ENCODE measurements at places on chromosomes 1 and 21.

DNA sequence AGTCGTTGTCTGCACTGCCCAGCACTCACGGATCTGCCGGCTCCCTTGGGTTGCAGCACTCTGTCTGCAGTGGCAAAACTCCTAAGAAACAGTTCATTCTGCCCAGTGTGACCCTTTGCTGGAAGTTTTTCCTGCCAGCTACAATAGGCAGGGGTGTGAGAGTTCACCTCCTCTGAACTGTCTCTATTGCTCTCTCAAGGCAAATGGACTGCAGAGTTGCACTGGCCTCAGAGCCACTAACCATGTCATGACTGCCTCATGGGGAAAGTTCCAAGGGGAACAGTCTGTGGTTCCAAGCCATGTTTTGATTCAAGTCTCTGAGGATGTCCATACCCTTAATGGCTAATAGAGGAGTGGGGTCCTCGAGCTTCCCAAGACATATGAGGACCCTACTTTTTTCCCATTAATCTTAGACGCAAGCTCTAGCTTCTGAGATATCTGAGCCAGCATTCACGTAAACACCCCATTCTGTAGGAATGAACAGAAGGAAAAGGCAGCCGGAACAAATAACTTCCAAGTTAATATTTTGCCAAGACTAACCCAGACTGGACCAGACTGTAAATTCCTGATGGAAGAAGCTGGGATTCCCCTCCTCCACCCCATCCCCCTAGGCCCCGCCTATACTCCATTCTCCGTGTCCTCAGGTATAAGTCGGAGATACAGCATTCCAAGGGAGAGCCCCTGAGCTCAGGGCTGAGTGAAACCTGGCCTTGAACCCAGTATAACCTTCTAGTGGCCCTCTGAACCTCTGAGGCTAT is 93.8 kb upstream of the AKT3 start:
- no peak for DNase-seq

DNA sequence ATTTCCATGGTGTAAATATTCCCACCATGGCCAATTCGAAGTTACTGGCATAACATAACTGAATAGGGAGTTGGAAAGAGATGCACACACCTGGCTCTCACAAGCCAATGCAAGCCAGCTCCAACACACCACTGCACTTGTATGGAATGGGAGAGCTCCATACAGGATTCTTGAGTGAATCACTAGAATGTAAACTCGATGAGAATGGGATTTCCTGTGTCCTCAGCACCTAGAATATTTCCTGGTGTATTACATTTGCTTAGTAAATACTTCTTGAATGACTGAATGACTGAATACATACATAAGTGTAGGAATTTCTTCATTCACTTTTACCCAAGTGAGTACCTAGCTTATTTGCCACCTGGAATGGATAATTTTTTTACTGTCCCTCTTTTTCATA is 16.2 kb upstream of the PPIE start:
- no peak for DNase-seq

DNA sequence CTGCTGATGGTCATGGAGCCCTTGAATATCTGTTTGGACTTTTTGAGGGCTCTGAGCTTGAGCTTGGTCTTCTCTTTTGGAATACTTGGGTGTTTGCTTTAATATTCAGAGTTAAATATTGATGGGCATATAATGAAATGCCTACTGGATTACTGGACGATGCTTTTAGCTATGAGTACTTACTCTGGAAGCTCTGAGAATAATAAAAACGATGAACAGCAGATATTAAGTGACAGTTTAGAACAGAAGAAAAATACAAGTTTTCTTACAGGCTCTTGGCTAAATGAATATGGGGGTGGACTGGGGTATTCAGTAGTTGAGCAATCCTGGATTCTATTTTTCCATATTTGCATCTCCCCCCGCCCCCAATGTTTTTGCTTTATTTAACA is 20.7 kb downstream of the GALNT2 start:
- DNase-seq, result no peak

DNA sequence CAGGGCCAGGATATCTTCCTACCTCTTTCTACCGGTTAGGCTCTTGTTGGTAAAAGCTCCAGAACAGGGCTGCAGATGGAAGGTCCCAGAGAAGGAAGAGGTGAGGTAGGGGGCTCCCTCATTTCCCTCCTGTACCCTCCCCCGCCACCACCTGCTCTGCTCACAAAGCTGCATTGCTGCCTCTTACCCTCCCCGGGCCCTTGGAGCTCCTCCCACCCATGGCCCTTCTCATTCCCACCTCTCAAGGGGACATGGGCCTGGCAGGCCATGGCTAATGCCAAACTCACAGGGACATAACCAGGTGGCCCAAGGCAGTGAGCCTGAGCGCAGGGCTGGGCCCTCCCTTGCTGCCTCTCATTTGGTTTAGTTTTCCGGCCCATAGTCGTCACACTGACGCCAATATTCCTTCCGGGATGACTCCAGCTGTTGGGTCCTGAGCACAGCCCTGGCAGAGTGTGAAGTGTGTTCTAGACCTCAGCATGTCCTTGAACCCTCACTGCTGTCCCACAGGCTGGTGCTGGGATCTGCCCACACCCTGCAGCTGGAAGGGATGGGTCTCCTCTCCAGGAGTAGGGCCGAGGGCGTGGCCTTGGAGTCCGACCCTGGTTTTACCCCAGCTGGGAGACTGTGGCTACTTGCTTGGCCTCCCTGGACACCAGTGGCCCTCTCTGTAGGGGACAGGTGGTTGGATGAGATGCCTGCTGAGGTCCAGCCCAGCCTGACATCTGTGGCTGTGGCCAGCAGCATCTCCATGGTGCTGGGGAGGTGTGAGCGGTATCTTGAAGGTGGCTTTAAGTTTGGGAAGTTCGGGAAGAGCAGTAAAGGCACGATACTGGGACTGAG is 104.6 kb downstream of the ARHGEF10L start:
- DNase-seq, result no peak
